ENCODE measurements at places on chromosomes 1 and 21.

DNA sequence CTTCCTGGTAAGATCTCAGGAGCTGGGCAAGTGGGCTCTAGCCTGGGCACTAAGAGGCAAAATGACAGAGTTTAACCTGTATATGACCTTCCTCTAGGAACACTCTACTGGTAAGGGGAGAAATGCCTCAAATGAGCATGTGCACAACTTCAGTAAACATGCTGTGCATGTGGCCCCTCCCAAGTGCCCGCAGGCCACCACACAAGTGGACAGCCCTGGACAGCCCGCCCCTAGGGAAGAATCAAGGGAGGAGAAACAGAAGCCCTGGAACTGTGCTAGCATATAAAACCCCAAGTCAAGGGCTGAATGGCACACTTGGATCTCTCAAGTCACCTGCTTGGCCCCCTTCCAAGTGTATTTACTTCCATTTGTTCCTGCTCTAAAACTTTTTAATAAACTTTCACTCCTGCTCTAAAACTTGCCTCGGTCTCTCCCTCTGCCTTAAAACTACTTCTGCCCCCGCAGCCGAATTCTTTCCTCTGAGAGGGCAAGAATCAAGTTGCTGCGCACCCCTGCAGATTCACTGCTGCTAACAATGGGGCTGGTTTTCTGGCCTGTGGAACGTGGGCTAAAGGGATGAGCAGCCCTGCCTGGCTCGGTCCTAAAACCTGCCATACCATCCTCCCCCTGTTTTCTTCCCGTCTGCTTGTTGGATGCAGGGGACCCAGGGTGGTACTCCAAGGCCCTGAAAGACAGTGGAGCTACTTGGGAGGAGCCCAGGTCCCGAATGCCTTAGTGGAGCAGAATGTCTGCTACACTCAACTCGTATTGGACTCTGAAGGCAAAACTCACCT lies 93.5 kb downstream of the IER5 start:
- no peak for DNase-seq

DNA sequence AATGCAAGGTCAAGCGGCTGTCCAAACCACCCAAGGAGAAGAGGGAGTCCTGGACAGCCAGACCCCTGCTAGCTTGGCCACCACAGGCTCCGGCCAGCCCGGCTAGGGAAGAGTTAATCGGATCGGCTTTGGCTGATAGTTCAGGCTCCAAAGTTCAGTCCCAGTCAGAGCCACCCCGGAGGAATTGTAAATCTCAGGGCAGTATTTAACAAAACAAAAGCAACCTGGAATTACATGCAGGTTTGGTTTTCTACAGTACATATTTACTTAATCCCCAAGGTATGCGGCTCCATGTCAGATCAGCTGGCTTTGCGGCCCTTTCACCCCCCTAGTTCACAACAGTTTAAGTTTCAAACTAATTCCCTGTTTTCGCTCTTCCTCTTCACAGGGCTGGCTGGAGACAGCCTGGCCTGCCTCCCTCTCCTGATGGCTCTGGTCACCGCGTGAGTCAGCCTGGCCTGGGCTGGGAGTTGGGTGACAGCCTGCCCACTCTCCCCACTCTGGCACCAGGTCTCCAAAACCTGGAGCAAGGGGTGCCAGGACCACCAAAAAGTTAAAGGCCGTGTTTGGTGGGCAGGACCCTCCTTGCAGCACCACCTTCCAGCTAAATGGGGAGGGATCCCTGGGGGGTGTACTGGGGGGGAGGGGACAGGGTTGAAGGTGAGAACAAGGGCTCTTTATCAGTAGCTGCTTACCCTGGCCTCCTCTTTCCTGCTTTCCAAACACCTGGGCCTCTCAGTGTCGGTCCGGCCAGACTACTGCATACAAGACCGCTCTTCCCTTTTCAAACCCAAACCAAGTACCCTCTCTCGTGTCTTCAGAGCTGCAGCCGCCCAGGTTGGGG lies 1.9 kb downstream of the DHRS3 start:
- no peak for DNase-seq

DNA sequence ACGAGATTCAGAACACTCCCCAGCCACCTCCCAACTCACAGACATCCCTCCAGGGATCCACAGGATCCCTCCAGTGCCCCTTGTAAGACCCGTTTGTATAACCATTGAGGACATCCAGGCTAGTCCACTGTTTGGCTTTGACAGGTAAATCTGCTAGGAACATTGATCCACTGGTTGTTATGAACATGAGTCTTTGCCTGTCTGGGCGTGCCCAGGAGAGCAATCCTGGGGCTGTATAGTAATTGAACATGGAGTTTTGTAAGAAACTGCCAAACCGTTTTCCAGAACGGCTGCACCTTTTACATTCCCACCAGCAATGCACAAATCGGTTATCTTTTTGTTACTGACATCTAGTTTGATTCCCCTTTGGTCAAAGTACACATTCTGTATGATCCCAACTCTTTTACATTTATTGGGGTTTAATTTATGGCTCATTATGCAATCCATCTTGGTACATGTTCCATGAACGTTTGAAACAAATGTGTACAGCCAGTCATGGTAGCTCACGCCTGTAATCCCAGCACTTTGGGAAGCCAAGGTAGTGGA lies 88.7 kb downstream of the WDR4 start:
- DNase-seq: no peak

DNA sequence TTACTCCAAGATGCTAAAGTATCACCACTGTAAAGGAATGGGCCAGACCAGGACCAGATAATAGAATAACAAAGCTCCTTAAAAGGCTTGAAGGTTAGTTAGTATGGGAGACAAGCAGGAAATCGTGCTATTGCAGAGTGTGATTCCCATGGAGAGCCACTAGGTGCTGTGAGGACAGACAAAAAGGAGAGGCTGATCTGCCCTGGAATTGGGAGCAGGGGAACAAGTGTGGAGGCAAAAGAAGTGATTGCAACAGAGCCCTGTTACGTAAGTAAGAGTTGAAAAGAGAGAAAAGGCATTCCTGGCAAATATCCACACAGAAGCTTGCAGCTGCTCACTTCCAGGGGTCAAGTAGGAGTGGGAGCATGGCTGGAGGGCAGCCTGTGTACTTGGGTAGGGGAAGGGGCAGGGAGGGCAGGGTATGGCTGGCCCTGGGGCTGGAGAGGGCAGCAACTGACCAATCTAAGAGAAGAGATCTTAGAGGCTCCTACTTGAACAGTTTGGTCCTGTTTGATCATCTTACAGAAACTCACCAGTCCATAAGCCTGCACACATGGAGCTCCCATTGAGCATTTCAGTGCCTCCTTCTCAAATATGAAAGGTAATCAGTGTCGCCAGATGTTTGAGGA lies 207.7 kb upstream of the GJB5 start:
- DNase-seq: no peak

DNA sequence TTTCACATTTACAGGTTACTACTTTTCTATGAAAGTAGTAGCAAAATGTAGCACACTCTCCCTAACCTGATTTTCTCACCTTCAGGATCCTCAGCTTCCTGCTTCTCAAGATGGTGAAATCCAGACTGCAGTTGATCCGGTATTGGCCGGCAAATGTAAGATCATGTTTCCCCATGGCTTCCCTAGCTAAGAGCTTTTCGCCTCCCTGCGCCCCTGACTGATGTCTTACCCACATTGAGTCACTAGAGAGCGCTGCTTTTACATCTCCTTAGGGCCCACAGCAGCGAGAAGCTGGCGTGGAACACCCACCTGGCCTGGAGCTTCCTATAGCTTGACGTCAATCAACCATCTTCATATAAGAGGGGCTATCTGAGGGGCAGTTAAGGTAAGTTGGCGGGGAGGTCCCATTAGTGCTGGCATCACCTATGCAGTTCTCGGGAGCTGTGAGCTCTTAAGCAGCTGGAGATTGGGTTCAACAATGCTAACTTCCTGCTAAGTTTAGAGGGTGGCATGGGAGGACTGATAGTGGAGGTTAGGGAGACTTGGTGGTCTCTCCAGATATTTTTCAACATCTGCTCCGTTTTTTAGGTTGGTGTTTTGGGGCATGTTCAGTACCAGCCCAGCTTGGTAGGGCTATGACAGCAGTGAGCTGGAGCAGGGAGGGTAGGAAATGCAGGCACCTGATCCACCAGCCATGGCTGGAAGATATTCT lies 5.5 kb downstream of the PTPN7 start:
- DNase-seq: peak; percentile 67

GRCh38 chr1:51504806-51505525 lies 14.1 kb downstream of the EPS15 start:
- DNase-seq: no peak

Data from NCI-H187 (cell line).